ENCODE measurements at places on chromosomes 6 and 20. TPM values are rescaled to one million over a fixed set of nuclear protein-coding genes. Genes with fewer than 3 reads are reported as not detected.

Gene PERP
- 15.9 TPM for polyA plus RNA-seq

Gene PDRG1
- 20.6 TPM for polyA plus RNA-seq

Gene SIRPG
- not detected for polyA plus RNA-seq

Gene NRM
- 43.5 TPM for polyA plus RNA-seq

Gene CHRNA4
- polyA plus RNA-seq, result 23.6 TPM

Data from renal pelvis (tissue), 12 donors.